ENCODE measurements at places on chromosomes 5 and 9. TPM values are rescaled to one million over a fixed set of nuclear protein-coding genes. Genes with fewer than 3 reads are reported as not detected.

PCDHB4 gene
- 3.8 TPM for total RNA-seq

LARP1 gene
- 90.1 TPM for total RNA-seq

WNT8A gene
- total RNA-seq, result 0.18 TPM

ERCC6L2 gene
- total RNA-seq, result 83.7 TPM

C9orf153 gene
- 0.70 TPM for total RNA-seq

NEUROG1 gene
- not detected for total RNA-seq
